Suppressor macrophage treated with lipopolysaccharide for 1 hour (primary cell): ENCODE measurements at places on chromosomes 6 and 20.

GRCh38 chr6:165899611-165900010 is 236.6 kb upstream of the PDE10A start:
- no peak for DNase-seq

DNA sequence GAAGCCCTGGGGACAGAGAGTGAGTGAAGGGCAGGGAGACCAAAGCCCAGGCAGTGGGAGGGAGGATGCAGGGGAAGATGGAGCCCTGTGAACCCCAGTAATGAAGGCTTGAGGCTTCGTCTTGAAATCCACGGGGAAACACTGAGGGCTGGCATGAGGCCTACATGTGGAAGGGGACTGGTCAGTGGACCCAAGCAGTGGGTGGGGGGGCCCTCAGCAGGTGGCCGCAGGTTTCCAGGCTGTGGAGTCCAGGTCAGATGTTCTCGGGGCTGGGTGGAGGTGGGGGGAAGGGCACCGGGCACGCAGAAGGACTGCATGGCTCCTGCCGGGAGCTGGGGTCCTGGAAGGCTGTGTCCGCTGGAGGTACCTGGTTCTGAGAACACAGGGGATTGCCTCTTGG is 2.7 kb upstream of the CD93 start:
- no peak for DNase-seq

GRCh38 chr6:47836639-47837038 is 54.8 kb downstream of the OPN5 start:
- no peak for DNase-seq

DNA sequence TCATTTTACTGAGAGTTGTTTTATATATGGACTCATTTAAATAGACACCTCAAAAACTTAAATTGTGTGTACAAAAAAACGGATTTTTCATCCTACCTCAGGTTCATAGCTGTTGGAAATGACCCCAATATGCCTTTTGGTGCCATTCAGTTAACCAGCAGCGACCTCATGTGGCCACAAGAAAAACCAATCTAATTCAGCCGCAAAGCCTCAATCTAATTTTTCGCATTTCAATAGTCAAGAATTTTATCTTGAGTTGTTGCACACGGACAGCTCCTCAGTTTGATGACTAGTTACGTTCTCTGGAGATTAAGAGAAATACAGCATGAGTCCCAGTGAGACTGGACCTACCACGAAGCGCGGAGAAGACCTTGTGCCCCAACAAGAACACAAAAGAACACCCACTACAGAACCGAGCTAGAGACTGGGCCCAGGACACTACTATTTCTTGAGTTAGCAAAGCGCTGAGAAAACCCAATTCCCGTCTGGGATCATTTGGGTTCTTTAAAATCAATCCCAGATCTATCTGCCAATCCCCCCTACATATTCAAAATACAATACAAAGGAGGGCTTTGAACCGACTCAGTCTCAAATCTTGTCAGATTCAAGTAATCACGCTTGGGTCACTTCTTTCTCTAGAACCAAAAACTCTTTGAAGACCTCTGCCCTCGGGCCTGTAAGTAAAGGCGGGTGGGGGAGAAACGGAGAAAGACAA is 1.1 kb downstream of the TCP11 start:
- DNase-seq, result peak; percentile 79

- peak; percentile 2 for DNase-seq
Measured at GRCh38 chr6:117188627-117189201, 76.6 kb upstream of the VGLL2 start.

DNA sequence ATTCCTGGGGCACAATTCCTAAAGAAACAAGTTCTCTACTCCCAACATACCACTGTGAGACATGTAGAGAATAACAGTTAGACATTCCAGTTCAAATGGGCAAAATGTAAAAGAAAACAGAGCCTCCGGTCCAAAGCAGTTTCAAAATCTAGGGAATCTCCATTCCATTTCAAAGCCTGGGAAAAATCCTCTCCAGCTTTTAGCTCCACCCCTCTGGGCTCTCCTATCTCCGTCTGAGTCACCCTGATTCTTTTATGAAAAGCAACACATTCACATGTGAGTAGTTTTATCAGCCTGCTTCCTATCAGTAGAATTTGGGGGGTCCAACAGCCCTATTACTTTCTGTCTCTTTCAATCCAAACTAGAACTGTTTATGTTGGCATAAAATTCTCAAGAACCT is 3.7 kb downstream of the CSNK2A1 start:
- DNase-seq, result peak; percentile 80

- peak; percentile 71 for DNase-seq
Measured at GRCh38 chr20:34365765-34366213, 2.7 kb downstream of the ITCH start.

- no peak for DNase-seq
Measured at GRCh38 chr6:126548300-126548699, 208.4 kb downstream of the CENPW start.

DNA sequence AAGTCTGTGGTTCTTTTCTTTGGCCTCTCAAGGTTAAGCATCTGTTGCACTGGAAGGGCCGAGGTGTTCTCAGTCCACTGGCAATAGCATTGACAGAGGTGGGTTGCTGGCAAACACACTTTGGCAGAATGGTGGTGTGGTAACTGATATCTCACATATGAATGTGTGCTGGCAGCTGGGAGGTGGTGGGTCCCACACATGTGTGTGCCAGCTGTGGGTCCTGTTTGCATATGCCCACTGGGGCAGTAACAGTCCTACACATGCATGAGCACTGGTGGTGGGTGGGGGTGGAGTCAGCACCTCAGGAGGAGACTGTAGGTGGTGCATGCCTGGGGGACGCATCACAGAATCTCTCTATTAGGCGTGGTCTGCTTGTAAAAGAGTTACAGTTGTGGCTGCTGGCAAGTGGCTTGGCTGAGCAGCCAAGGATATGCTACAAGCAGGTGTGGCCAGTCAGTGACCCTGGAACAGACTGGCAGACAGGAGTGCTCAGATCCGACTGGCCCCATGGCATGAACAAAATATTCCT is 934.3 kb downstream of the GRIK2 start:
- DNase-seq, result no peak

- no peak for DNase-seq
Measured at GRCh38 chr6:20873425-20874190, 339.4 kb downstream of the CDKAL1 start.

- no peak for DNase-seq
Measured at GRCh38 chr6:147793871-147794643, 285.6 kb downstream of the SAMD5 start.

GRCh38 chr6:106770081-106770480 is 140.7 kb downstream of the QRSL1 start:
- DNase-seq, result no peak

DNA sequence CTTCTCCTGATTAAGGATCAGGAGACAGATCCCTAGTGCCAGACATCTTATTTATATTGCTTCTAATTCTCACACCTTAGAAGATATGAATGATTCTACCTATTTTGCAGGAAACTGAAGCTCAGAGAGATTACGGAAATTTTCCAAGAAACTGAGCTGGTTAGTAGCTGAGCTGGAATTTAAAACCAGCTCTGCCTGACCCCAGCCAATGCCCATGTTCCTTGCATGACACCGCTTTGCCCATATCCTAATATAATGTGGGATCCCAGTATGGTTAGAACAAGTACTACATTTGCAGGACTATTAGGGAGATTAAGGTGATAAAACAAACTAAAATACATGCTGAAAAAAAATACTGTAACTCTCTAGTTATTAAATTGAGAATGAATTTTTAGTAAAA is 1.9 kb downstream of the TMEM30A start:
- DNase-seq, result no peak

- DNase-seq, result no peak
Measured at GRCh38 chr6:152954443-152954842, 28.4 kb downstream of the FBXO5 start.

- no peak for DNase-seq
Measured at GRCh38 chr6:77353129-77353528, 110.2 kb downstream of the HTR1B start.

DNA sequence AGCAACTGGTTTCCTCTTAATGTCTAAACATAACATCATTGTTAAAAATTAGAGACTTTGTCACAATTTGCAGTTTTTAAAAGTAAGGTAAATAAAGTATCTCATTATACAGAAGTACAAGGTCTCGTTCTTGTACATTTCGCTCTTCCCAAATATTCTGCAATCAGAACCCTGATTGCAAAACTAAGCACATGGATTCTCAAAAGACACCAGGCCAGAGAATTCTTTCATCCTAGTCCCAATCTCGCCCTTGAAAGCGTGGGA is 355 bp upstream of the AKAP7 start:
- no peak for DNase-seq

- peak; percentile 78 for DNase-seq
Measured at GRCh38 chr6:90216072-90216977, 80.3 kb downstream of the BACH2 start.

DNA sequence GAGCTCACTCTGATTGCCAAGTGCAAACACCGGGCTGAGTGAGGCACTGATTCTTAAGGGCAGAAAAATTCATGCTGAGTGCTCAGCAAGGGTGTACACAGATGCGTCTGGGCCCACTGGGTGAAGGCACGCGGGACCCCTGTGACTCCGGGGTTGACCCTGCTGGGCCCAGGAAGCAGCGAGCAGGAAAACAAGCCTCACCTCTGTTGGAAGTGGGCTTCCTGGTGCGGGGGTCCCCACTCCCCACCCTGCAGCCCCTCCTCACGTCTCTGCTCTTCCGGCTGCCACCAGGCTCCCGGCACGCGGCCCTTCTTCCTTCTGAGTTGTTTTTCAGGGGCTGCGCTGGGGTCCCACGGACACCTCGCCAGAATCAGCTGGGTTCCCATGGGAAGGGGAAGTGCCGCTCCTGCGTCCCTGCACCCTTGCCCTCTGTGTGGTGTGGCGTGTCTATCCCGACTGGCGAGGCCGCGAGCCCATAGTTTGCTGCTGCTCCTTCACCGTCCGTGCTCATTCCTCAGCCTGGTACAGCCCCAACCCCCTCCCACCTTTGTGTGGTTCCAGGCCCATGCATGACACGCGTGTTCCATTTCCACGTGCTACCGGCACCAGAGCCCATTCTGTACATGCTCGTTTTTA is 80.6 kb upstream of the BHLHE23 start:
- DNase-seq, result no peak

DNA sequence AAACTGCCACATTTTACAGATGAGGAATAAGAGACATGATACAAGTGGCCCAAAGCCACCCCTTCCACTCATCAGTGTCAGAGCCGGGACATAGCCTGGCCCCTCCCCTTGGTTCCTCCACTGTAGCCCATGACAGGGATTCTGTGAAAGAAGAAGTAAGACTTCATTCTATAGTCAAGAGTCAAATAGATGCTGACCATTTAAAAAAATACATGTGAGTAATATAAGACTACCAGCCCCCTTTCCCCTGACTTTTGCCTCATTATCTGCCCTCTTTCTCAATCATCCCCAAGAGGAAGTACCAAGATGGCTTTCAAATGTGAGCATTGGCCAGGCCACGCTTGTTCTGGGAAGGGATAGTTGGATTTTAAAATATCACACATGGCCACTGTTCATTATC is 57.8 kb upstream of the TAB2 start:
- DNase-seq, result peak; percentile 89

DNA sequence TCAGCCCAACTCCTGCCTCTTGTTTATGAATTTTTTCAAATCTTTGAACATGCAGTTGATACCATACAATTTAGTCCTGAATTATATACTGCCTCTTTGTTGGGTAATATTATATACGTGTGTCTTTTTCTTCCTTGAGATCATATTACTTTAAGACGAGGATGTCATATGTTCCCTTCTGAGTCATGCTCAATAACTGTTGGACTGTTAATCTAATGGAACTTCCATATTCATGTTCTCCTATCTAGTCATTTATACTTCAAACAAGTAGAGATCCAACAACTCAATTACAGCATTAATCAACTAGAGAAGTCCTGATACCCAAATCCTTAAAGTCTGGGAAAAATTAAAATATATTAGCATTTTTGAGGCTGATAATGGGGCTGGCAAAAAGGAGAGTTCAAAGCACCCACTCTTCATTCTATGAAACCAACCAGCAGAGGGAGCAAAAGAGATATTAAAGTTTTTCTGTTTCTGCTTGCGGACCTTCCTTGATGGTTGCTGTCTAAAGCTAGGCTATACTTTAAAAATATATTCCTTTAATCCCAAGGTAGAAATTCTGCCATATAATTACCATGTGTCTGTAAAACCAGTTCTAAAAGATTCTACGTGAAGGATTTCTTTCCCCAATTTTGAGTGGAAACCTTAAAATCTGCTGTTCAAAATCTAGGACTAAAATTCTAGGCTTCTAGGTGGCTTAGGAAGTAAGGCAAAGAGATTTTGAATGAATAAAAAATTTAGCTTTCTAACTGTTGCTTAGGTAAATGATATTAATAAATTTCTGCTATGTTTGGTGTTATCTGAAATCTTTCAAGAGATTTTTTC is 498.9 kb downstream of the BCKDHB start:
- DNase-seq, result peak; percentile 49

DNA sequence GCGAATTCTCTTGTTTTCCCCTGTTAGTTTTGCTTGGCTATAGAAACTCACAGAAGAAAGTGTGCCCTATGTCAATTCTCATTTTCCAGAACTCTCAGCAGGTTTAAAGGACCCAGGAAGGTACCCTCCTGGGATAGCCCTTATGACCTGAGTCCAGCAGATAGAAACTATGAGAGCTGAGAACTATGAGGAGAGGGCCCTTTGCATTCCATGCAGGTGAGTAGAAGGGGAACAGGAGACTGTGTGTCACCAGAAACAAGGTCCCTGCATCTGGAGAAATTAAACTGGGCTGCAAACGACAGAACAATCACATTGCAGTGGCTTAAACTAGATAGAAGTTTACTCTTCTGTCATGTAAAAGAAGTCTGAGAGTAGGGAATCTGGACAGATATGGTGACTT is 35.7 kb upstream of the SCUBE3 start:
- DNase-seq, result no peak

- DNase-seq, result no peak
Measured at GRCh38 chr6:1871724-1872315, 262.1 kb downstream of the FOXC1 start.

DNA sequence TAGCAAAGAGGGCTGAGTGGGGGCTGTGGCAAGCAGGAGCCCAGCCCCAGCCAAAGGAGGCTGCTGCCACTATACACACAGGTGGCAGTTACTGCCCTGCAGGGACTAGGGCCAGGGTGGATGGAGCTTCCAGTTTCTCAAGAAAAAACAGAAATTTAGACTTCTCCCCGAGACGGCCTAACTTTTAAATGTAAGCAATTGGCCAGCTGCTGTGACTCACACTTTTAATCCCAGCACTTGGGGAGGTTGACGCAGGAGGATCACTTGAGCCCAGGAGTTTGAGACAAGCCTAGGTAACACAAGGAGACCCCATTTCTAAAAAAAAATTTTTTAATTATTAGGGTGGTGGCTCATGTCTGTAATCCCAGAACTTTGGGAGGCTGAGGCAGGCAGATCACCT is 98.2 kb upstream of the NFATC2 start:
- no peak for DNase-seq

GRCh38 chr6:11096109-11096508 is 2.5 kb downstream of the SMIM13 start:
- DNase-seq, result peak; percentile 49

GRCh38 chr20:52311209-52311794 is 119.7 kb upstream of the ZFP64 start:
- DNase-seq, result no peak

- DNase-seq, result peak; percentile 36
Measured at GRCh38 chr6:29071831-29072723, 15.0 kb downstream of the OR2B3 start.

- no peak for DNase-seq
Measured at GRCh38 chr6:158002951-158003853, 21.5 kb downstream of the SYNJ2 start.
